ENCODE measurements at places on chromosomes 6 and 20. TPM values are rescaled to one million over a fixed set of nuclear protein-coding genes. Genes with fewer than 3 reads are reported as not detected.

The SOX18 gene
- 0.12 TPM for total RNA-seq

The CPNE5 gene
- under 0.01 TPM for total RNA-seq

The DEFB124 gene
- not detected for total RNA-seq

The CTCFL gene
- not detected for total RNA-seq

The AURKA gene
- total RNA-seq = 27.5 TPM

The CLVS2 gene
- 0.12 TPM for total RNA-seq

The REM1 gene
- total RNA-seq = not detected

The HNF4A gene
- not detected for total RNA-seq

The R3HDML gene
- not detected for total RNA-seq

The KHDRBS2 gene
- total RNA-seq = not detected

The OPN5 gene
- not detected for total RNA-seq

The TCF15 gene
- not detected for total RNA-seq

The TINAG gene
- not detected for total RNA-seq

The OTOR gene
- total RNA-seq = not detected

The SPEF1 gene
- 0.25 TPM for total RNA-seq

The DPPA5 gene
- not detected for total RNA-seq

The TRAM2 gene
- total RNA-seq = 40.5 TPM

The RGS17 gene
- 27.5 TPM for total RNA-seq

The HCK gene
- not detected for total RNA-seq

The KHDC3L gene
- not detected for total RNA-seq

The ANKRD60 gene
- not detected for total RNA-seq

The PPP1R3G gene
- 2.9 TPM for total RNA-seq

The TRDN gene
- not detected for total RNA-seq

The MICA gene
- 66.0 TPM for total RNA-seq

The SNAI1 gene
- 0.11 TPM for total RNA-seq

The ZNF311 gene
- 1.7 TPM for total RNA-seq

The HS3ST5 gene
- total RNA-seq = 2.0 TPM

The PNPLA1 gene
- not detected for total RNA-seq

The CBLN4 gene
- total RNA-seq = not detected

The SRMS gene
- not detected for total RNA-seq

The TMEM14C gene
- 133 TPM for total RNA-seq

The TSBP1 gene
- total RNA-seq = not detected

The HMGCLL1 gene
- total RNA-seq = not detected
